Right atrium auricular region (tissue), 2 donors: ENCODE measurements at places on chromosomes 13 and 19. TPM values are rescaled to one million over a fixed set of nuclear protein-coding genes. Genes with fewer than 3 reads are reported as not detected.

- DNase-seq, result no peak
These were observed 117.1 kb downstream of the STARD13 start for GRCh38 chr13:33168321-33168960.

- DNase-seq, result no peak
These were observed 22.4 kb downstream of the ZNF71 start for GRCh38 chr19:56617531-56617930.

DNA sequence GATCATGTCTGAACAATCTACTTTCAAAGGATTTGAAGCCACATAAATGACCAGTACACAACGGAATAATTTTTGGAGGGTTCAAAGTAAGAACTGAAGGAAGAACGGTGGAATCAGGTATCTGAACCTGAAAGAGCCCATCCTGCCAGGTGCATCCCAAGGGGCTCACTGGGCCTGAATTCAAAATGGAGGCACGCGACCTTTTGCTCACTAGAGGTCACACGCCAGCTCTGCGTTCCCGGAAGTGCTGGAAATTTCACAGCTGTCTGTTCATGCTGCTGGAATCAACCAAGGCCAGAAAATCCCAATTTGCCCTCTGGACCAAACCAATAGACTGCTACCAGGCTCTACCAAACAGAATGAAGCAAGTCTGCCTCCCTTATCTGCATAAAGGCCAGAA lies 4.2 kb upstream of the RASA3 start:
- DNase-seq, result no peak

TJP3 gene
- total RNA-seq, result 1.1 TPM

POSTN gene
- total RNA-seq, result 108 TPM
